Thoracic aorta (tissue), 2 donors: ENCODE measurements at places on chromosomes 2 and 18.

DNA sequence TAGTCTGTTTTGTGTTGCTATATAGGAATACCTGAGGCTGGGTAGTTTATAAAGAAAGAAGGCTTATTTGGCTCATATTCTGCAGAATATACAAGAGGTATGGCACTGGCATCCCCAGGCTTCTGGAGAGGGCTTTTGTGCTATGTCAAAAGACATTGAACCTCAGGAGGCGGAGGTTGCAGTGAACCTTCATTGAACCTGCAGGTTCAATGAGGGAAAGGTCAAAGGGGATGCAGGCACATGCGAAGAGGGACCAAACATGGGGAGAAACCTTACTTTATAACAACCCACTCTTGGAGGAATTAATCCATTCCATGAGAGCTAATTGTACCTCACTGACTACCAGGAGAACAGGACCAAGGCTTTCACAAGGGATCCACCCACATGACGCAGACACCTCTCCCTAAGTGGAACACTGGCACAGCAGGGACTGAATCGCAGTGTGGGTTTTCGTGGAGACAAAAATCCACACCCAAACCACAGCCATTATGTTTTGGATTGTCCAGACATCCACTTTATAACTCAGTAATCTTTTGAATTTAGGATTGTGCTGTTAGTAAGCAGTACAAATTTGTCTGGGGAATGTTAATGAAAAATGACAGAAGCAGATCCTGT is 4.1 kb upstream of the SERPINB8 start:
- H3K4me1 ChIP-seq: peaks cover 9% of the 10 kb centered on the region
- no peak for DNase-seq
- no peak overlapping the region for H3K4me3 ChIP-seq
- no peaks in the 10 kb centered on the region for H3K36me3 ChIP-seq

GRCh38 chr2:217880287-217880889 is 122.4 kb downstream of the TNS1 start:
- no peak overlapping the region for H3K4me3 ChIP-seq
- H3K36me3 ChIP-seq: peaks cover 93% of the 10 kb centered on the region
- H3K4me1 ChIP-seq: peaks cover 74% of the 10 kb centered on the region
- peak overlapping the region; percentile 74 for H3K27ac ChIP-seq

DNA sequence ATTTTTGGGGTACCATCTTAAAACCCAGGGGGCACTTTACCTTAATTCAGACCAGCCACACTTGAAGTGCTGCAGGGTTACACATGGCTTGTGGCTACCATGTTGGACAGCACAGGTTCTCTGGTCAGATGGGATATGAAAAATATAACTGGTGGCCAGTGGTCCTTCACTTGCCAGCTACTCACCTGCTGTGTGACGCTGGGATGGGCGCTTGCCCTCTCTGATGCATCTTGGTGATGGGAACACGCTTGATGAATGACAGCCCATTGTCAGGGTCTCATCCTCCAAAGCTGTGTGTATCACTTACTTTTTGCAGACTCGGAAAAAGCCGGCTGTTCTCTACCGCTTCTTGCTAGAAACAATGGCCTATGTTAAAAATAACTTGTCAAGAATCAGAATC is 22.5 kb downstream of the HJURP start:
- H3K27ac ChIP-seq: no peak overlapping the region
- H3K27me3 ChIP-seq: no peaks in the 10 kb centered on the region
- no peaks in the 10 kb centered on the region for H3K36me3 ChIP-seq
- no peak overlapping the region for H3K4me3 ChIP-seq
- no peaks in the 10 kb centered on the region for H3K4me1 ChIP-seq

- no peaks in the 10 kb centered on the region for H3K36me3 ChIP-seq
- H3K4me3 ChIP-seq: peak overlapping the region; percentile 78
- DNase-seq: no peak
- no peak overlapping the region for H3K27ac ChIP-seq
- peaks cover 17% of the 10 kb centered on the region for H3K4me1 ChIP-seq
Observed at GRCh38 chr2:64646007-64646880, 7.5 kb downstream of the SERTAD2 start.

- H3K36me3 ChIP-seq: no peaks in the 10 kb centered on the region
- H3K27ac ChIP-seq: no peak overlapping the region
- H3K4me1 ChIP-seq: no peaks in the 10 kb centered on the region
- no peak overlapping the region for H3K4me3 ChIP-seq
- no peak for DNase-seq
Observed at GRCh38 chr2:36731941-36732672, 35.6 kb downstream of the VIT start.

- H3K4me1 ChIP-seq: no peaks in the 10 kb centered on the region
- H3K36me3 ChIP-seq: peaks cover 20% of the 10 kb centered on the region
Observed at GRCh38 chr2:230485801-230486341, 69.9 kb downstream of the SP100 start.

DNA sequence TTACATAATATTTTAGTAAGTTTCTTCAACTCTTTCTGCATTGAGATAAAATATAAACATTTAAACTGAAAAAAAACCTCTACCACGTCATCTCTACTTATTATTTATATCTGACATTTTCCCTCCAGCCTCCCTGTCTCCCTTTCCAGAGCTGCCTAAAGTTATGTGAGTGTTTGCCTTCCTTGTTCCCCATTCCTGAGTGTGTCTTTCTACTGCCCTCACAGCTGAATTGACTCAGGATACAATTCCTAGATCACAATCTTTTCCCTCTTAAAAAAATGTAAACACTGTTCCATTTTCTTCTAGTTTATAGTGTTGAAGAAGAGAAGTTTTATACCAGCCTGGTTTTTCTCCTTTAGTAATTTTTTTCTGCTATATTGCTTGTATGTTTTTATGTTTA is 5.3 kb downstream of the TRPM8 start:
- H3K27me3 ChIP-seq: no peaks in the 10 kb centered on the region
- no peak for DNase-seq
- H3K27ac ChIP-seq: no peak overlapping the region

DNA sequence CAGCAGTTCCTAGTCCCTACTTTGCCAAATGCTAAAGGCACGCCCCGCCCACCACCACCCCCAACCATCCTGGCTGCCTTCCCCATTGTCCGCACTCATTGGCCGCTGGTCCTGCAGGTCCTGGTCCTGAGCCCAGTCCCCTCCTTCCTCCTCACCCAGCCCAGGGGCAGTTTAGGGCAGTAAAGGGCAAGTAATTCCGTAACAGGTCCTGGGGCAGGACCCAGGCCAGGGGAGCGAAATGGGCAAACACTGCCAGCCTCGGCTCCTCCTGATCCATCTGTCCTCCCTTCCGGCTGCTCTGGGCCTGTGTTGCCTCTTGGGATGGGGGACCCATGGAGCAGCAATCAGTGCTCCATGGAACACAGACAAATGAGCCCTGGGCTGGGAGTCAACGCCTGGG is 6.1 kb downstream of the ADCY3 start:
- H3K36me3 ChIP-seq: no peaks in the 10 kb centered on the region
- no peak for DNase-seq
- no peak overlapping the region for H3K4me3 ChIP-seq
- no peaks in the 10 kb centered on the region for H3K27me3 ChIP-seq
- peaks cover 7% of the 10 kb centered on the region for H3K4me1 ChIP-seq
- H3K27ac ChIP-seq: no peak overlapping the region

- no peaks in the 10 kb centered on the region for H3K27me3 ChIP-seq
- H3K4me3 ChIP-seq: no peak overlapping the region
- DNase-seq: no peak
- H3K36me3 ChIP-seq: no peaks in the 10 kb centered on the region
- H3K4me1 ChIP-seq: no peaks in the 10 kb centered on the region
- H3K27ac ChIP-seq: no peak overlapping the region
Observed at GRCh38 chr2:15359716-15360531, 201.2 kb downstream of the NBAS start.

GRCh38 chr2:57291209-57291608 is 755.4 kb upstream of the VRK2 start:
- no peaks in the 10 kb centered on the region for H3K36me3 ChIP-seq
- H3K27me3 ChIP-seq: no peaks in the 10 kb centered on the region
- H3K27ac ChIP-seq: no peak overlapping the region

DNA sequence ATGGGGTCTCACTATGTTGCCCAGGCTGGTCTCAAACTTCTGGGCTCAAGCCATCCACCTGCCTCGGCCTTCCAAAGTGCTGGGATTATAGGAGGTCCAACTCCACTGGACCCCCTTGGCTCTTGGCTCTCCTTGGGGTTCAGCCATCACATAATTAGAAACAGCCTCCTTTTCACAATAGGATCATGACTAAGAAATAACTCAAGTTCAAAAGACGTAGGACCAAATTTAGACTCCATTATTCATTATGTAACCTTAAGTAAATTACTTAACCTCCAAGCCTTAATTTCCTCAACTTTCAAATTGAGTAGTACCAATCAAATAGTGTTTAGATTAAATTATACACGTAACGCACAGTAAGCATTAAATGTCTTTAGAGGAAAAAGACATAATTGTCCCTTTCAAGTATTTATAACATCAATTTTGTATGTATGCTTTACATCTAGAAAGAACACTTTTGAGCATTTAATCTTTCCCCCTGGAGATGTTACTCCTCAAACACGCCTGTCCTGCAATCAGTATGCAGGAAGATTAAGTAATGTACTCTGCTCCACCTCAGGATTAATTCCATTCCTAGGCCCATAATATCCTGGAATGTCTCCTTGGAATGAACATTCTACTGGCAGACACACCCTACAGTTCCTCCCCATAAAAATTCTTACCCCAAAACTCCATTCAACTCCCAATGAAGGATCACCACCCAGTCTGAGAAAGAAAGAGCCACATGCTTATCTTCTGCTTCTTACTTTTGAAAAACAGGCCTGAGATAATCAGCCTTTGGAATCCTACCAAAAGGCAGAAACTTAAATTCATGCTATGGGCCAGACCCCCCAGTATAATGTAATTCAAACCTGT is 49.1 kb downstream of the COBLL1 start:
- H3K36me3 ChIP-seq: no peaks in the 10 kb centered on the region
- no peak overlapping the region for H3K4me3 ChIP-seq
- DNase-seq: no peak
- H3K4me1 ChIP-seq: peaks cover 62% of the 10 kb centered on the region
- peak overlapping the region; percentile 38 for H3K27ac ChIP-seq

DNA sequence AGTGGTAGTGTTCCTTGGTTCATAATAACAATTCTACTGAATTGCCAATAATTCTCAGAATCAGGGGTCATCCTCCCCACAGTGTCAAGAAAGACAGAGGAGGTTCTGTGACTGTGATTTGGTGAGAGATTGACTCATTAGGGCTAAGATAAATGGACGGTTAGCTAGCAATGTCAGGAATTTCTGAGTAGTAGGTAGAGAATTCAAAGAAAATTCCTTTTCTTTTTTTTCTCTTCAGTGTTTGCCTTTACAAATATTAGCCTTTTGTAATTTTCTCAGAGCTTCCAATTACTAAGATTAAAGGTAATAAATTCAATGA is 16.8 kb upstream of the CRIM1 start:
- DNase-seq: no peak
- no peaks in the 10 kb centered on the region for H3K36me3 ChIP-seq
- no peak overlapping the region for H3K27ac ChIP-seq
- H3K4me1 ChIP-seq: no peaks in the 10 kb centered on the region

DNA sequence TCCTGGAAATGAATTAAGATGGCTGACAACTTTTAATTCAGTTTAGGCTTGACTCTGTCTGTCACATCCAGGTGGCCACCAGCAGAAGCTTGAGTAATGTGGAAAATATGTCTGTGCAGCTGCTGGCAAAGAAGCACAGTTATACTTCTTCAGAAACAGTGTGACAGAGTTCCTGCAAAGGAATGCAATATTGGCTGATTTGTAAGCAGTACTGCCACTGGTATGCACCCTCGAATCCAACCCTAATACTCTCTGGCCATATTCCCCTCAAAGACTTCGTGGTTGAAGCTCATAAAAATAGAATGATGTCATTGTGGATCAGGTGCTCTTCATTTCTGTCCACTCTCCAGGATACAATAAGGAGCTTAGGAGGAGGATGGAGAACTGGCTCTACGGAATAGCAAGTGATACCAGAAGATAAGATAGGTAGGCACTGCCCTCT is 86.2 kb downstream of the METTL8 start:
- peak overlapping the region; percentile 66 for H3K27ac ChIP-seq
- H3K4me3 ChIP-seq: peak overlapping the region; percentile 35
- DNase-seq: no peak
- H3K4me1 ChIP-seq: peaks cover 24% of the 10 kb centered on the region

DNA sequence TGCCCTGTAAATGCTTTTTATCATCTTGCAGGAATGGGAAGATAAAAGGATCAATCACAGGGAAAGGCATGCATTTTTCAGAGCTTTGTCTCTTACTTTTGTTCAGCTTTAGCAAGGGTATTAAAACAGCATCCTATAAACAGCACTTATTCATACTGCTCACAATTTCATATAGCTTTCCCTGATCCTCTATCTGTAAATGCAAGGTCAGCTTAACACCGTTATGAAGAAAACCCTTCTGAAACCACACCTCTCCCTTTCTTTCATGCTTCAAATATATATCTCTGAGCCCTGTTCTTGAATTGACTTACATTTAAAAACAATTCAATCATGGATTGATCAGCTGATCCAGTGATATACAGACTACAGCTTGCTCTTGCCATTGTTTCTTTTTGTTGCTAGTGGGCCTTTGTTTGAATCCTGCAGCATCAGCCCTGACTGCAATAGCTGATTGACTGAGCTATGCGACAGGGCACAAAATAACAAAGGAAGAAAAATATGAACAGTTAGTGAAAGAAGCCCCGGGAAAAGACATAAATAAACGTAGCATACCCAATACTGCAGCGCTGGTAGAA is 795.5 kb upstream of the CDH2 start:
- H3K4me1 ChIP-seq: peaks cover 6% of the 10 kb centered on the region
- H3K27ac ChIP-seq: no peak overlapping the region
- H3K36me3 ChIP-seq: no peaks in the 10 kb centered on the region

DNA sequence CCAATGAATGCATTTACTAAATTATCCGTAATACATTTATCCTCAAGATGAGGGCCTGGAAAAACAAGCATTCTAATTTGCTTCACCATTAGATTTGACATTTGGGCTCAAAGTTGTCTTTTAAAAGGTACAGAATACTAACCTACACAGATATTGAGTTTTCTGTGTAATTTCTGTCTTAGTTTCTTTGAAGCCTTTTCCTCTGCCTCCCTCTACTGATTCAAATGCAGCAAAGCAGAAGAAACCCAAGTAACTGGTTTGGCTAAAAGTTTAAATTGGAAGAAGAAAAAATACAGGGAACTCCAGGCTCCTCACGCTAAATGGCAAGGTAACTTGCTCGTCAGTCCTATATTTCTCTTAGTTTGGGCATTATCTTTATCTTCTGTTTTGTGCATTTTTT is 53.3 kb upstream of the SLC5A7 start:
- no peaks in the 10 kb centered on the region for H3K27me3 ChIP-seq
- H3K27ac ChIP-seq: no peak overlapping the region
- no peak overlapping the region for H3K4me3 ChIP-seq
- H3K36me3 ChIP-seq: no peaks in the 10 kb centered on the region

GRCh38 chr2:75289771-75290170 is 90.5 kb upstream of the TACR1 start:
- H3K27me3 ChIP-seq: no peaks in the 10 kb centered on the region
- H3K4me1 ChIP-seq: no peaks in the 10 kb centered on the region
- DNase-seq: no peak
- no peak overlapping the region for H3K27ac ChIP-seq
- no peaks in the 10 kb centered on the region for H3K36me3 ChIP-seq
